ENCODE measurements at places on chromosomes 2 and 18. TPM values are rescaled to one million over a fixed set of nuclear protein-coding genes. Genes with fewer than 3 reads are reported as not detected.

- DNase-seq, result peak; percentile 43
These were observed 37.4 kb downstream of the VAPA start for GRCh38 chr18:9951022-9951859.

DNA sequence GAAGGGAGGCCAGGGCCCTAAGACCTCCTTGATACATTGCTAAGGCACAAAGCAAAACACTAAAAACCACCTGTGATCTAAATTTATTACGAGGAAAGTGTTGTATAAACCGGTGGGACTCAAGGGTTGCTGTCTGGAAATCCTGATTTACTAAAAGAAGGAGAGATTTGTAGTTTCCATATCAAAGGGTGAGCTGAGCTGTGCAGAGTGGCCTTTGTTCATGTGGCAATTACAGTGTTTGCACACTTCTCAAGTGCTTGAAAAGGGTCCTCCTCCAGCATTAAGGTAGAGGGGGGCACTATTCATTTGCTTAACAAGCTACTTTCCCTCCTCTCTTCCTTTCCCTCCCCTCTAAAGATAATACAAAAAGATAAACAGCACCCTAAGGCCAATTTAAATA lies 30.5 kb upstream of the ITGA4 start:
- DNase-seq, result no peak

GRCh38 chr2:36163520-36164254 lies 191.9 kb upstream of the CRIM1 start:
- DNase-seq, result no peak

GRCh38 chr2:54660752-54661151 lies 62.7 kb upstream of the EML6 start:
- no peak for DNase-seq

DNA sequence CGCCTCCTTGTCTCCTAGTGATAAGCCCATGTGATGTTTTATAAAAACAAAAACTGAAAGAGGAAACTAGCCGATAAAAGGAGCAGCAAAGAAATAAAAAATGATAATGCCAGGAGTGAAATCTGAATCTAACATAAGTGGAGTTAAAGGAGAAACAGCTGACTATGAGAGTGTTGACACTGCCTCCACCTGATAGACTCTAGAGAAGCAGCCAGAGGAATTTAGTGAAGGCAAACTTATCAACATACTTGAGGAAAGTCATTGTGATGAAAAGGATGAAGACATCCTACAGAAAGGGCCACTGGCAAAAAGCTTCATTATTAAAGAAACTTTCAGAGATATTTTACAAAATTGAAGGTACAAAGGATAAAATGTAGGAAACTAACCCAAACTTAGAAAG lies 1.9 kb downstream of the M1AP start:
- DNase-seq, result no peak

- no peak for DNase-seq
These were observed 772.2 kb downstream of the TRIB2 start for GRCh38 chr2:13488965-13489364.

DNA sequence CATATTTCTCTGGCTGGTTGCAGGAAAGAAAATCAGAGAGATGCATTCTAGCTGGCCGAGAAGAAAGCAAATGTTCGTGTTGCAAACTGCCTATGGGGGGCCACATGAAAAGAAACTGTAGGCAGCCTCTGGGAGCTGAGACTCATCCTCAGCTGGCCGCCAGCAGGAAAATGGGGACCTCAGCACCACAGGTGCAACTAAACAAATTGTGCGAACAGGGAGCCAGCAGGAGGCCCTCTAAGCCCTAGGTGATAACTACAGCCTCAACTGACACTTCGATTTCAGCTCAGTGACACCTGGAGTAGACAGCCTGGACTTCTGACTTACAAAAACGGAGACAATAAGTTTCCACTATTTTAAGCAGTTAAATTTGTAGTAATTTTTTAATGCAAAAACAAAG lies 107.3 kb downstream of the DTNB start:
- no peak for DNase-seq

GRCh38 chr2:127584516-127585033 lies 49.1 kb downstream of the MYO7B start:
- no peak for DNase-seq

- no peak for DNase-seq
These were observed 108.1 kb upstream of the POU3F3 start for GRCh38 chr2:104745846-104746245.

- no peak for DNase-seq
These were observed 34.3 kb upstream of the PUM2 start for GRCh38 chr2:20384953-20385352.

GRCh38 chr18:56522816-56523215 lies 115.6 kb downstream of the TXNL1 start:
- DNase-seq, result no peak

DNA sequence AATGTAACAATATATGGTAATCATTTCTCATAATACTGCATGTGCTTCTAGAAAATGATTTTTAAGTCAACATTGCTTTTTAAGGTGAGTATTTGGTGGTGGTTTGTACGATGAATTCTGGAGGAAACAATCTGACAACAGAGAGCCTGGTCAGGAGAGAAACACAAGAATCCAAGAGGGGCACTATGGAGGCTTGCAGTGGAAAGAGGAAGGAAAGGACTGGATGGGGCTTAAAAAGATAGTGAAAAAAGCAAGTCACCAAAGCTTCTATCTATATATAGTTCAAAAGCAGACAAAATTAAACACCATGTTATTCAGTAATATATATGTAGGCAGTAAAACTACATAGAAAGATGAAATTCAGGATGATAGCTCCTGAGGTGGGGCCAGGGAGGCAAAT lies 109.4 kb upstream of the SERTAD2 start:
- DNase-seq, result no peak

GRCh38 chr2:220682616-220683015 lies 889.5 kb downstream of the EPHA4 start:
- DNase-seq, result no peak

- DNase-seq, result peak; percentile 63
These were observed 230.8 kb downstream of the SEPTIN10 start for GRCh38 chr2:109382951-109383350.

- DNase-seq, result no peak
These were observed 115.1 kb upstream of the GPC1 start for GRCh38 chr2:240320204-240320993.

DNA sequence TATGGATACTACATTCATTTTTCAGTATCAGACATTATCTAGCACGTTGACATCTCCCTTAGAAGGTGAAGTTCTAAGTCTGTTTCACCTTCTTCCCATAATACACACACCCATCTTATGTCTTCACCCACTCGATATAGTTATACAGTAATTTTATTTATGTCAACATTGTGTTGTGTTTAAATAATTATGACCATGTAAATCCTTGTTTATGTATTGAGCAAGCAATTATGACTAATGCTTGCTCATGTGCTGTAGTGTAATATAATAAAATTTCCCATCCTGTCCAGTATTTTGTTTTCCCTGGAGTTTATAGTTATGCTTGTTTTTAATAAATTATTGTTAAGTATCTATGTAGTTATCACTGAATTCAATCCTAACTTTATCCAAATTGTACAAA lies 163.2 kb downstream of the MTX2 start:
- DNase-seq, result no peak

DNA sequence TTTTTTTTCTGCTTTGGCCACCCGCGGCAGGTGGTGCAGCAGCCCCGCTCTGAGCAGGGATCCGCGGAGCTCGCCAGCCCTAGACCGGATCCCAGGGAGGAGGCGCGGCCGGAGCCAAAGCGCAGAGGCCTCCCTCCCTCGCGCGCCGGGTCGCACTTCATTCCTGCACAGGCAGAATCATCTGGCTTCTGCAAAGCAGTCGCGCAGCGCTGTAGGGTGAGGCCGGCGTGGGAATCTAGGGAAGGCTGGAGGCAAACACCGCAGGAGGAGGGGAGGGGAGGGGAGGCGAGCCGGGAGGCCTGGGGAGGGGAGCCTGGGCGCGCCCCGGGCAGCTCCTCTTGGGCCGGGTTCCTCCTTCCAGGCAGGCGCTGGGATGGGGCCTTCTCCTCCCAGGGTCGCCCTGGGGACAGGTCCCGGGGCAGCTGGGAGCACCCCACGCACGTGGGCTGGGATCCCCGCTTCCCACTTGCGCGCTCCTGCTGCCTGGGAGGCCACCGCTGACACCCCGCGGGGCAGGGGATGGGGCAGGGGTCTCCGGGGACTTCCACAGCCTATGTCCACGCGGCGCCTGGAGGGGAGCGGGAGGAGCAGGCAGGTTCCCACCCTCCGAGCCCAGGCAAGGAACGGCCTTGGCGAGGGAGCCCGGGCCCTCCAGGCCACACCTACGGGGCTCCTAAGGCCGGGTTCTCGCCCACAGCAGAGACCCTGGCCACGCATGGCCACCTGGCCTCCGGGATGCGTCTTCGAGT lies 45.0 kb downstream of the MBP start:
- DNase-seq, result no peak

DNA sequence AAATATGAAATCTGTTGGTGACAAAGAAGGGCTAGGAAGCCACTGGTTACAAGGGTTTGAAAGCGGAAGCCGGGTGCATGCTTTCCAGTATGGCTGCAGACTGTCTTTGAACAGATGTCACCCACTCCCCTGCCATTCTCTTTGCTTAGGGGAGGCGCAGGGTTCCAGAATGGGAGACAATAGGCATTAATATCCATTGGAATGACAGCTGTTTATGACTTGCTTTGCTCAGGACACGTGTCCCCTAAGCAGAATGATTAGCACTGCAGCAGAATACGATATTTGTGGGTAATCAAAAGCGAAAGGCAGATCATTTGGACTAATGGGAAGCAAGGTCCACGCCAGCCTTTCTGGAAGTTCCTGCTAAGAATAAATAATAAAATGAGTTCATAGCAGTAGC lies 25.8 kb upstream of the NRP2 start:
- DNase-seq, result no peak

DNA sequence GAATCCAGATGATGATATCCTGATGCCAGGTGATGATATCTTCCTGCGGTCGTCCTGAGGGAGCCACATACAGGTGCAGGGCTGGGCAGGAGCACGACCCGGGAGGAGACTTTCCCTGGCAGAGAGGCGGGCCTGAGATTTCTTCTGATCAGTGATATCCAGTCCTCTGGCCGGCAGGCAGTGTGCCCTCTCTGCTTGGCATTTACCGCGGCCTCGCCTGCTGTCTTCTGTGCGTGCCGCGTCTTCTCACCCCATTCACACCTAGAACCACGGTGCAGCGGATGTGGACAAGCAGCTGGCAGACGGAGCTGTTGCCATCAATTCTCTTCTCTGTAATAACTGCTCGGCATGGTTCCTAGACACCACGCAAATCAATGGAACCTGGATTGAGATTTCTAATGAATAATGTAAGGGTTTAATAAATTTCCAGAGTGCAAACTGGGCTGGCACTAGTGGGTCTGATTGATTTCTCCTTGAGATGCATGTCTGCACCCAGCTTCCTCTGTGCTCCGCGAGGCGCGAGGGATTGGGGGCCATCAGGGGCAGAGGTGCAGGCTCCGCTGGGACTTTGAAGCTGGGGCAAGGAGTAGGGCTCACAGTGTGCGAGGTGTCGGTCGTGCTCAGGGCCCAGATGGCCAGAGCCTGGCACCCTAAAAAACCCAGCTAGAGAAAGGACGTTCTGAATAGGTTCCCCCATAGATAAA lies 208.9 kb upstream of the HDAC4 start:
- no peak for DNase-seq

DNA sequence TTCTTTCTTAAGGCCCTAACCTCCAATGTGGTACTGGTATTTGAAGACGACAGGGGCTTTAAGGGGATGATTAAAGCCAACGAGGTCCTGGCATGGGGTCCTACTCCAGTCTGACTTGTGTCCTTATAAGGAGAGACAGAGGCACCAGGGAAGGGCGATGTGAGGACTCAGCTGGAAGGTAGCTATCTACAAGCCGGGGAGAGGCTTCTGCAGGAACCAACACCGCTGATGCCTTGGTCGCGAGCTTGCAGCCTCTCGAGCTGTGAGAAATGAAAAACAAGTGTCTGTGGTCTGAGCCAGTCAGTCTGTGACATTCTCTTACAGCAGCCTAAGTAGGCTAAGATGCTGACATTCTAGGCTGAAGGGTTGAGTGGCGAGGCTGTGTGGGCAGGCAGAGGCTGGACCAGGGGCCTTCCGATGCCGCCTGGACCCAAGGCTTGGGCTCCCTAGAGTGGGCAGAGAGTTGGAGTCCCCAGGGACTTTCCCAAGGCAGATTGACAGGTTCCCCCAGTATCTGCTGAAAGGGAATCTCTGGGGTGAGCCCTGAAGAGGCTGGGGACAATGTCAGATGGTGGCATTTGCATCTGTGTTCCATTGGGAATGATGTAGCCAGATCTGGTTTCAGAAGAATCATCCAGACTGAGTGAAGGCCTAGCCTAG lies 322.9 kb upstream of the HS6ST1 start:
- no peak for DNase-seq

DNA sequence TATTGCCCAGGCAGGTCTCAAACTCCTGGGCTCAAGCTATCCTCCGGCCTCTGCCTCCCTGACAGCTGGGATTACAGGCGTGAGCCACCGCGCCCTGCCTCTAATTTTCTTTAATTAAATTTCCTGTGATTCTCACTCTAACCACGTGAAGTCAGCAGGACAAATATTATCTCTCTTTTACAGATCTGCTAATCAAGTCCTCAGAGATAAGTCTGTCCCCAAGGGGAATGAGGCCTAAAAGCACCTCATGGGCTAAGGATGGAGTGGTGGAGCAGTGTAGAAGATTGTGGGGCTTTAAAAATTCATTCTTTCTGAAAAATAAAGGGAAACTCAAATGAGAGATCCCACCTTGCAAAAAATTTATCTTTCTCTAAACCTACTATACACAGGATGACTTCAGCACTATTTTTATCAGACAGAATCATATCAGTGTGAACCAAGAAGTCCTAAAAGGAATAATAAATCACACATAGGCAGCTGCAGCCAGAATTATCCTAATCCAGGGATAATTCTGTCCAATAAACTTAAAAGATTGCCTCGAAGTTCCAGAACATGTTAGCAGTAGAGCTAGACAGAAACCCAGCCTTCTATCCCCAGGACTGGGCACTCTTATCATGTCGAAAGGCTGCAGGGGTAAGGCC lies 38.3 kb upstream of the BMPR2 start:
- no peak for DNase-seq

DNA sequence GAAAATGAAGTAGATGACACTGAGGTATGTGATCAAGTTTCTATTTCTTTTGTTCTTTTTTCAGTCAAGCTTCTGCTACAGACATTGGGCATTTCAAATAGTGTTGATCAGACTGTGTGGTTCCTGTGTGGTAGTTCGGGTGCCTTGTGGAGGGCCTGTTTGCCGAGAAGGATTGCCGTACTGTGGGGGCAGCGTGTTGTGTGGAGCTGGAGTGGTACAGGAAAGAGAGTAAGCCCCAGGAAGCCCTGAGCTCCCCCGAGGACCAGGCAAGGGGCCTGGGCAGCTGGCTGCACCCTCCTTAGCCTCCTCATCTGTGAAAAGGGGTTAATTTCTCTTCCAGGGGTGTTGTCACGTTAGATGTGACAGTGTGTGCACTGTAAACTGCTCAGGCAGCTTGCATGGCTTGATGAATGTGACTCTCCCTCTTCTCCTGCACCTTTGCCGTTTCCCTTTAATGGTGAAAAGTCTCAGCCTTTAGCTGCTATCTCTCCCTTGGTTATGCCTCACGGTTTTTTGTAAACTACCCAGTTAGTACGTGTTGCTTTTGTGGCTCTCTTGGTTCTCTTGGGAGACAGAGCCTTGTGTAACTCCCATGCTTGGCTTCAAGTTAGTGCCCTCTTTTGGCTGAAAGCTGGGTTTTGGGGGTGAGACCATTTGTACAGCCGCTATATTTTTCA lies 19.5 kb downstream of the C2orf74 start:
- DNase-seq, result no peak

STAT4 gene
- polyA plus RNA-seq, result 0.95 TPM

NEMP2 gene
- polyA plus RNA-seq, result 7.2 TPM

ZCCHC2 gene
- polyA plus RNA-seq, result 12.0 TPM

SRD5A2 gene
- 0.07 TPM for polyA plus RNA-seq

CHRNG gene
- 54.4 TPM for polyA plus RNA-seq

ANKRD30BL gene
- 0.08 TPM for polyA plus RNA-seq

NCKAP5 gene
- 3.1 TPM for polyA plus RNA-seq

ICOS gene
- not detected for polyA plus RNA-seq

CAPN14 gene
- not detected for polyA plus RNA-seq

ZNF385B gene
- 13.4 TPM for polyA plus RNA-seq

OXER1 gene
- 9.1 TPM for polyA plus RNA-seq
